ENCODE measurements at places on chromosomes 13 and 19.

- no peak for DNase-seq
- no peak overlapping the region for H3K27ac ChIP-seq
- H3K36me3 ChIP-seq = no peaks in the 10 kb centered on the region
- H3K4me3 ChIP-seq = no peak overlapping the region
- H3K4me1 ChIP-seq = no peaks in the 10 kb centered on the region
Measured at GRCh38 chr13:79645569-79645968, 164.6 kb downstream of the NDFIP2 start.

DNA sequence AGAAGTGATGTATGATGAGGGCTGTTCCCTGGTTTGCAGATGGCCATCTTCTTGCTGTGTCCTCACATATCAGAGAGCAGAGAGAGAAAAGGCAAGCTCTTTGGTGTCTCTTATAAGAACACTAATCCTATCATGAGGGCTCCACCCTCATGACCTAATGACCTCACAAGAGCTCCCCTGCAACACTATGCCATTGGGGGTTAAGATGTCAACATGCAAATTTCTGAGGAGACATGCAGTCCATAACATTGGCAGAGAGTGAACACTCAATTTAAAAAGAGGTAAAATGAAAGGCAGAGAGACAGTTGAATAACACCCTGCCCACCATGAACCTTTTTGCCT is 10.9 kb downstream of the FAM187B start:
- no peaks in the 10 kb centered on the region for H3K27me3 ChIP-seq
- no peak overlapping the region for H3K27ac ChIP-seq
- no peaks in the 10 kb centered on the region for H3K36me3 ChIP-seq
- no peaks in the 10 kb centered on the region for H3K4me1 ChIP-seq

- peaks cover 61% of the 10 kb centered on the region for H3K27me3 ChIP-seq
- H3K4me1 ChIP-seq = peaks cover 10% of the 10 kb centered on the region
Measured at GRCh38 chr19:3304871-3305423, 61.4 kb upstream of the NFIC start.

DNA sequence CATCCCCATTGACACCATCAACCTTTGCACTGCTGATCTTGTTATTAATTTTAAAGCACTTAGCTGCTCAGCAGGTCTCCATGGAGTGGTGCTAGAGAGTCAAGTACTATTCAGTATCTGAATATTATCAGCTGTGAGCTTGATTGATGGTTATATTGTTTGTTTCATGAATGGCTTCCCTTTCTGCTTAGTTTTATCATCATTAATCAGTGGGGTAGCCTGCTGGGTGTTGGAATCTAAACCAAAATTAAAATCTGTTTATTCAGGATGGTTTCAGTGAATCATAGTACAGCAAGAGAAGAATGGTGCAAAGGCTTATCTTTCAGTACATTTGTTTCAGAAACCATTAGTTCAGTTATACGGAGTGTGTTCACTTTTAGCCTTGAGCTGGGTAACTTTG is 42.5 kb upstream of the SCEL start:
- no peaks in the 10 kb centered on the region for H3K4me1 ChIP-seq
- no peaks in the 10 kb centered on the region for H3K36me3 ChIP-seq

- H3K36me3 ChIP-seq = no peaks in the 10 kb centered on the region
- no peaks in the 10 kb centered on the region for H3K27me3 ChIP-seq
- peak; percentile 83 for DNase-seq
- no peak overlapping the region for H3K4me3 ChIP-seq
- H3K4me1 ChIP-seq = peaks cover 79% of the 10 kb centered on the region
Measured at GRCh38 chr19:18507021-18507726, 14.7 kb downstream of the ELL start.

DNA sequence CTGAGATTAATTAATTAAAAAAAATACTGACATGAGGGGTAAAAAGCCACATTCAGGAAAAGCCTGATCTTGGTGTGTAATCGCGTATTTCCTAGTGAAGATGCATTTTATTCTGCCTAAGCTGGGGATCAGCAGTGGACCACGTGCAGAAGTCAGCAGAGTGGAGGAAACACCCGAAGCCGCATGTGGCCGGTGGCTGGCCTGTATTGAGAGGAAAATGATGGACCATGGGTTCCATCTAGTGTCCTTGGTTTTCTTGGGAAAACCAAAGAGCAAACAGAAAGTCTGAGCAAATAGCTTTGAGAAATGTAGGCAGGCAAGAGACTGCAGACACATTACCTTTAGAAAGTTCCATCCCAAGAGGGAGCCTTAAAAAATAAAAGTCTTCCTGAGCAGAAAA is 23.7 kb upstream of the SHISA2 start:
- no peak for DNase-seq
- no peak overlapping the region for H3K27ac ChIP-seq
- peaks cover 11% of the 10 kb centered on the region for H3K27me3 ChIP-seq
- no peak overlapping the region for H3K4me3 ChIP-seq
- no peaks in the 10 kb centered on the region for H3K36me3 ChIP-seq

DNA sequence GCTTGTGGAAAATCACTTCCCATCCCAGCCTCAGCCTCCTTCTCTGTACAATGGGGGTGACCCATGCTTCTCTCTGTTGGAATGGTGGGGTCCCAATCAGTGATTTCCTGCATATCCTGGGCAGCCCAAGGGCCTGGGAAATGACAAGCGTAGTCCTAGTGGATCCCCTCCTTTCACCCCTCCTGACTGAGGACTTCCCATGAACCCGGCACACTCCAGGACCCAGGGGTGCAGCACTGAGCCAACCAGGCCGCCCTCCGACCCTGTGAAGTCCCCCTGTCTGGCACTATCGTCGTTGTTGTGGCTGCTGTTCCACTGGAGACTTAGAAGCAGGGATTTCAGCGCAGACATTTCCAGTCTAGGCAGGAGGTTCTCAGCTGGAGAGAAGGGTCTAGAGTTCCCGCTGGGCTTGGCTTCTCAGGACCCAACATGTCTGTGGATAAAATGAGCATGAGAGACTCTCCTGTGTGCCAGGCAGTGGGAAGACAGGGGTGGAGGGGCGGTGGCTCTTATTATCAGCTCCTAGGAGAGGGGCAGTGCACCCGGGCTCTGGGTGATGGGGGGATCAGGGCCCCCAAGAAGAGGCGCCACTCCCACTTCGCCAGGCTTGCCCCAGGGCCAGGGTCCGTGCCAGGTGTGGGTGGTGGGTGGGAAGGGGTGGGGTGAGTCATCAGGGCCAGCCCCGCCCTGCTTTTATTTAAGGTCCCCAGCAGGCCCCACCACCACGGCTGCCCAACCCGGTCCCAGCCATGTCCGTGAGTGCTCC is at the start of gene LGALS7B:
TSS of gene LGALS7B (plus strand) at position 723 of the 766 bp plus-strand sequence. CDS start at position 750, 27 bp downstream.
- no peak within 1 kb of the TSS for H3K4me3 ChIP-seq
- H3K36me3 ChIP-seq = no peaks in the 10 kb centered on the region
- no peaks in the 10 kb centered on the region for H3K4me1 ChIP-seq
- no peak within 1 kb of the TSS for H3K27ac ChIP-seq
- no peak for DNase-seq

GRCh38 chr19:47227352-47228167 is 3.4 kb downstream of the BBC3 start:
- H3K36me3 ChIP-seq = peaks cover 11% of the 10 kb centered on the region
- H3K27ac ChIP-seq = peak overlapping the region; percentile 93
- no peaks in the 10 kb centered on the region for H3K27me3 ChIP-seq
- peak overlapping the region; percentile 82 for H3K4me3 ChIP-seq
- H3K4me1 ChIP-seq = peaks cover 30% of the 10 kb centered on the region

DNA sequence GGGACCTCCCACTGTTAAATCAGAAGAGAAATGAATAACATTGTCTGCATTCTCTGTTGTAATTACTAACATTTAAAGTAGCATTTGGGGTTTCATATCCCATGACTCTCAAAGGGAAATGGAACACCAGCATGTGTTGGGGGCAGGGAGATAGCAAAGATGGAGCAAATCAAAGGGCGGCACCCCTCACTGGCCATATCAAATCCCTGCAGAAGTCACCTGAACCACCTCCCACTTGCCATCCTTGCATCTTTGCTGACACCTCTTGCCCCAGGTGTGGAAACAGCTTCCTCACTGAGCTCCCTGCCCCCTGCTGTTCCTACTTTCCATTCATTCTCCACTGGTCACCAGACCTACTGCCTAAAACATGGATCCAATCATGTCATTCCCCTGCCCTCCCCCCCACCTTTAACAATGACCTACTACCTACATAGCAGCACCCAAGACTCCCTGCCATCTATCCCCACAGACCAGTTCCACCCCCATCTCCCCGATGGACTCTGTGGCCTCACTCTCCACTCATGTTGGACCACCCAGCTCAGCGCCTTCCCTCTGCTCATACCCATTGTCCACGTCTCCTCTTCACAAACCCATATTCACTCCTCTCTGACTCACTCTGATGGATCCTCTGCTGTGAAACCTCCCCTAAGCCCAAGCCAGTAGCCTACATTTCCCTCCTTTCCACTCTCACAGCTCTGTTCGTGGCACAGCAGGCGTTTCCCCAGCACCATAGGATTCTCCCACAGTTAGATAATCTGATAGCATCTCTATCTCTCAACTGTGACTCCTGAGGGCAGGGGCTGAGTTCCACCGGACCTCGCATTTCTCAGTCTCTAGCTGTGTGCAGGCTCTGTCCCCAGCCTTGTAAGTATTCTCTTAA is 55.9 kb downstream of the DLEU7 start:
- H3K27me3 ChIP-seq = no peaks in the 10 kb centered on the region
- H3K36me3 ChIP-seq = no peaks in the 10 kb centered on the region
- no peak for DNase-seq
- no peak overlapping the region for H3K27ac ChIP-seq

DNA sequence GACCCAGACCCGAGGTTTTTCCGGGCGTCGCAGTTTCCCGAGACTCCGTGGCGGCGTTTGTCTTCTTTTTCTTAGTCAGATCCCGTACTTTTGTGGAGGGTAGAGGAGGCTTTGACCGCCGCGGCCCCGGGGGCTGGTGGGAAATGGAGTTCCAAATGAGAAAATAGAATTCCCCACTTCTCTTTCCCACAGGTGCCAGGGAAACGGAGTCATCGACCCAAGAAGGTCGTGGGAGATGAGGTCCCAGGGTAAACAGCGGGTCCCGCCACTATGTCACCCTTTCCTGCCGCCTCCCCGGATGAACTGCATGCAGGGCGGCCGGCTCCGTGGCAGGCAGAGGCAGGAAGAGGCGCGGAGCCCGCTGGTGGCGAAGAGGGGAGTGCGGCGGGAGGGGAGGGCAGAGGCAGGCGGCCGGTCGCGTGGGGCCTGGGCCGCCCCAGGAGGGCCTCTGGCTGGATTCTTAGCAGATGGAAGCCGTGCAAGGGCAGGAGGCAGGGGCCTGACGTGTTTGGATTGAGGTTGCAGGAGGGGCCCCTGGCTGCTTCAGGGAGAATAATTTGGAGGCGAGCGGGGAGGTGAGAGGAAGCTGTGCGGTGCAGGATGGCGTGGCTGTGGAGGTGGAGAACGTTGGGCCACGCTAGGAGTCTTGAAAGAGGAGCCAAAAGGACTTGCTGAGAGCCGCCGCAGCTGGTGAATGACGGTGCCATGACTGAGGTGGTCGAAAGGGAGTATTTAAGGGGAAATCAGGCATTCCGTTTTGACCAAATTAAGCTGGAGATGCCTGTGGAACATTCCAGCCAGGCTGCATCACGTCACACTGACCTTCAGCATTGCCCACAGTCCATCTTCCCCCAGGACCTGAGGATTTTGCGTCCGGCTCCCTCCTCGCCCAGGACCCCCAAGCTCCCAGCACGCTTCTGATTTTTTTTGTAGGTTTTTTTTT is 11.7 kb downstream of the CYTH2 start:
- peak; percentile 53 for DNase-seq
- peaks cover 35% of the 10 kb centered on the region for H3K36me3 ChIP-seq
- H3K4me3 ChIP-seq = peak overlapping the region; percentile 78
- H3K27ac ChIP-seq = peak overlapping the region; percentile 94

- no peaks in the 10 kb centered on the region for H3K36me3 ChIP-seq
- no peak overlapping the region for H3K27ac ChIP-seq
- DNase-seq = no peak
- no peak overlapping the region for H3K4me3 ChIP-seq
- no peaks in the 10 kb centered on the region for H3K4me1 ChIP-seq
Measured at GRCh38 chr19:30935146-30935545, 414.1 kb downstream of the TSHZ3 start.

DNA sequence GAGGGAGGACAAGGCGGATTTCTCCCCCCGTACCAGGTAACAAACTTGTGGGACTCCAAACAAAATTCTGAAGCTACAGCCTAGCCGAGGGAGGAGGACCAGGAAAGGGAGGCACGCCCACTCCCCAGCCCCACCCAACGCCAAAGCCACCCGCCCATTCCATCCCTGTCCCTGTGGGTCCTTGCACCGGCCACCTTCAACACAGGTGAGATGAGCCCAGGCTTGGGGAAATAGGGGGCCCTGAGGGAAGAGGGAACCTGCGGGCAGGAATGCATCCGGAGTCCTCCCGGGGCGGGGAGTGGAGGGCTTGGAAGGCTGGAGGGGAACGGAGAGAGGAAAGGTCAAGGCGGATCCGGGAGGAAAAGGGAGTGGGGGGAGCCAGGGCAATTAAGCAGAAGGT is at the start of gene BEST2:
TSS of gene BEST2 (plus strand) at position 157 of the 400 bp plus-strand sequence. CDS start 802 bp downstream, outside the sequence.
- peaks cover 37% of the 10 kb centered on the region for H3K27me3 ChIP-seq
- H3K4me3 ChIP-seq = no peak within 1 kb of the TSS
- H3K27ac ChIP-seq = no peak within 1 kb of the TSS
- no peaks in the 10 kb centered on the region for H3K4me1 ChIP-seq
- H3K36me3 ChIP-seq = peaks cover 20% of the 10 kb centered on the region

GRCh38 chr13:54637366-54637765 is 1608.8 kb downstream of the OLFM4 start:
- H3K4me3 ChIP-seq = no peak overlapping the region
- no peaks in the 10 kb centered on the region for H3K4me1 ChIP-seq
- H3K27ac ChIP-seq = no peak overlapping the region
- DNase-seq = no peak

- H3K4me1 ChIP-seq = peaks cover 22% of the 10 kb centered on the region
- H3K27me3 ChIP-seq = peaks cover 4% of the 10 kb centered on the region
- DNase-seq = no peak
- H3K27ac ChIP-seq = peak overlapping the region; percentile 88
- H3K4me3 ChIP-seq = peak overlapping the region; percentile 72
Measured at GRCh38 chr19:18204394-18205199, 755 bp upstream of the RAB3A start.

GRCh38 chr19:18300930-18301717 is 19.7 kb upstream of the JUND start:
- H3K4me3 ChIP-seq = no peak overlapping the region
- peak; percentile 96 for DNase-seq
- peaks cover 54% of the 10 kb centered on the region for H3K4me1 ChIP-seq

DNA sequence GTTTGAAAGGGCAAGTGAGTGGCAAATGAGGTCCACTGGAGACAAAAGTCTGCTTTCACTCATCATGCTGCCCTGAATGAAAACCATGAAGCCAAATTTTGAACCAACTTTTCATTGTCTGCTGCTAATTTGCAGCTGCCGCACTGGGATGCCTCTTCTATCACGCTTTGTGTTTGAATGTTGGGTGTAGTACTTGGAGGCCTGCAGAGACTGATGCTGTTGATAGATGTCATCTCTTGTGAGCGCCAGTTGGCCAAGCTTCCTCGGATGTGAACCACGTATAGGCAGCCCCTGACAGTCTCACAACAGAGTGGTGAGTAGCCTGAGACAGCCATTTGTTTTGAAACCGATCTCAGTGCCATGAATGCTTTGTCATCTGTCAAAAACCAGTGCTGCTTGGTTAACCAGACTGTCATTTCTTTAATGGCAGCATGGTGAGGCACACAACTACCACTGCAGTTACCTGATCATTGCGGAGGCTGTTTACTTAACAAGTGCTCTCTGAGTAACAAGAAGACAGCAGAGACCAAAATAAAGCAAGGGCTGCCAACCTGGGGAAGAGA is 31.2 kb upstream of the SLC10A2 start:
- no peak overlapping the region for H3K27ac ChIP-seq
- no peak overlapping the region for H3K4me3 ChIP-seq
- no peaks in the 10 kb centered on the region for H3K4me1 ChIP-seq
- no peaks in the 10 kb centered on the region for H3K36me3 ChIP-seq
- no peak for DNase-seq
